ENCODE measurements at places on chromosomes 12 and 14. TPM values are rescaled to one million over a fixed set of nuclear protein-coding genes. Genes with fewer than 3 reads are reported as not detected.

DNA sequence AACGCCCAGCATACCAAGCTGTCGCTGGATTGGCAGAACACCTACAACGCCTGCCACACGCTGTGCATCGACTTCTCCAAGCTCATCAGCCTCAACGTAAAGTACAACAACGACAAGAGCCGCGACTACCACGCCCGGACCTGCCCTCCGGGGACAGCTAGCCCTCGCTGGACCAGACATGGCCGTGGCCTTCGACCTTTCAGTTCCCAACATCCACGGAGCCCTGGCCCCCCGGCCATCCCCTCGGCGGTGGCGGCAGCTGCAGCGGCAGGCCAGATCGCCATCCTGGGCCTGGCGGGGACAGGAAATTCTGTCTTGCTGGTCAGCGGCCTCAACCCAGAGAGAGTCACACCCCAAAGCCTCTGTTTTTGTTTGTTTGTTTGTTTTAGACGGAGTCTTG lies 132.6 kb upstream of the FUT8 start:
- H3K36me3 ChIP-seq = no peaks in the 10 kb centered on the region
- no peak overlapping the region for H3K4me3 ChIP-seq
- no peaks in the 10 kb centered on the region for H3K27me3 ChIP-seq
- H3K27ac ChIP-seq = no peak overlapping the region
- H3K4me1 ChIP-seq = peaks cover 21% of the 10 kb centered on the region
- DNase-seq = no peak

DNA sequence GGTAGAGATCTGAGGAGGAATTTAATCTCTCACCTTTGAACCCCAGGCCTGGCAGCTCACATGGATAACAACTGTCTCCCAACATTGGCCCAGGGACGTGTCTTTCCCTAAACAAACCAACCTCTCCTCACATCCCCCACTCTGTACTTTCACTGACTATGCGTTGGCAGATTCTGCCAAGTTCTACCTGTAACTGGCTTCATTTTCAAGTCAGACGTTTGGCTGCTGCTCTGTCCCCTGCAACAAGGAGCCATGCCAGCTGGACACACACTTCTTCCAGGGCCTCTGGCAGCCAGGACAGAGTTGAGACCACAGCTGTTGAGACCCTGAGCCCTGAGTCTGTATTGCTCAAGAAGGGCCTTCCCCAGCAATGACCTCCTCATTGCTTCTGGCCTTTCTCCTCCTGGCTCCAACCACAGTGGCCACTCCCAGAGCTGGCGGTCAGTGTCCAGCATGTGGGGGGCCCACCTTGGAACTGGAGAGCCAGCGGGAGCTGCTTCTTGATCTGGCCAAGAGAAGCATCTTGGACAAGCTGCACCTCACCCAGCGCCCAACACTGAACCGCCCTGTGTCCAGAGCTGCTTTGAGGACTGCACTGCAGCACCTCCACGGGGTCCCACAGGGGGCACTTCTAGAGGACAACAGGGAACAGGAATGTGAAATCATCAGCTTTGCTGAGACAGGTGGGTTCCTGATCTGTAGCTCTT lies at the start of gene INHBC:
Gene INHBC, plus strand, starts transcription at position 268 of the 707 bp plus-strand sequence. Its CDS starts 103 bp downstream, at position 371.
- H3K27ac ChIP-seq = no peak within 1 kb of the TSS
- DNase-seq = no peak
- no peaks in the 10 kb centered on the region for H3K27me3 ChIP-seq
- peaks cover 11% of the 10 kb centered on the region for H3K4me1 ChIP-seq
- H3K4me3 ChIP-seq = no peak within 1 kb of the TSS

AMN gene
- 0.66 TPM for total RNA-seq

IL22 gene
- total RNA-seq = 0.64 TPM

REP15 gene
- not detected for total RNA-seq

Measured in CD8-positive, alpha-beta memory T cell (primary cell).